ENCODE measurements at places on chromosomes 5 and 9. TPM values are rescaled to one million over a fixed set of nuclear protein-coding genes. Genes with fewer than 3 reads are reported as not detected.

DNA sequence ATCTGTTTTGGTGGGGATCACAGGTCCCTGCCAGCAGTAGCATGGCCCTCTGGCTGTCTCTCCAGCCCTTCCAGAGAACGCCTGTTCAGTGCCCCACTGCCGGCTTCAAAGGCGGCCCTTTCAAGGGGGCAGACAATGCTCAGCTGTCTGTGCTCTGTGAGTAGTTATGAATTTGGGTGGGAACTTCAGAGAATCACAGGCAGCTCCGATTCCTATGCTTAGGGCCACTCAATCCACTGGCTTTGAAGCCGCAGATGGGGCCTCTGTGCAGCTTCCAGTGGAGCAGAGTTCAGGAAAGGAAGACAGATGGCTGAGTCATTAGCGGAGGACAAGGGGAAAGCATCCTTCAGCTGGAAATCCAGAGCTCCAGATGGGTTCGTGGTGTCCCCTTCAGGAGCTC is 42.4 kb downstream of the NKX2-5 start:
- no peak overlapping the region for H3K4me3 ChIP-seq
- H3K27me3 ChIP-seq, result no peaks in the 10 kb centered on the region
- no peaks in the 10 kb centered on the region for H3K36me3 ChIP-seq
- no peaks in the 10 kb centered on the region for H3K4me1 ChIP-seq
- no peak overlapping the region for H3K27ac ChIP-seq

GRCh38 chr9:4421847-4422246 is 68.4 kb upstream of the SLC1A1 start:
- no peak overlapping the region for H3K27ac ChIP-seq
- peaks cover 2% of the 10 kb centered on the region for H3K27me3 ChIP-seq
- no peaks in the 10 kb centered on the region for H3K36me3 ChIP-seq
- DNase-seq, result no peak

DNA sequence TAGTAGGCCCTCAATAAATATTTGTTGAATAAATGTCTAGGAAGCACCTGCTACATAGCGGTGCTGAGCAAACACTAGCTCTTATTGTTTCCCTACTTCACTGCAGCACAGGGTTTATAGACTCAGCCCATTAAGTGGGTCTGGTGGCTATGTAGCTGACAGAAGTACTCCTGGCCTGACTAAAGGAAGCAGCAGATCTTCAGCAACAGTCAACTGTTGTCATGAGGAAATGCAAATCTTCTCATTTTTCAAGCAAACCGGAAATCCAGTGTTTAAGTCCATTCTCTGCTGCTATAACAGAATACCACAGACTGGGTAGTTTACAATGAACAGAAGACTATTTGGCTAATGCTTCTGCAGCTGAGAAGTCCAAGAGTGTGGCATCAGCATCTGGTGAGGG is 2.8 kb upstream of the TEX10 start:
- DNase-seq, result no peak
- H3K27me3 ChIP-seq, result no peaks in the 10 kb centered on the region
- H3K4me3 ChIP-seq, result no peak overlapping the region

- no peaks in the 10 kb centered on the region for H3K36me3 ChIP-seq
- no peak overlapping the region for H3K4me3 ChIP-seq
- no peaks in the 10 kb centered on the region for H3K4me1 ChIP-seq
- no peak for DNase-seq
- H3K27me3 ChIP-seq, result peaks cover 4% of the 10 kb centered on the region
These were observed 41.3 kb upstream of the FOXE1 start for GRCh38 chr9:97811533-97812246.

GRCh38 chr5:2750758-2751464 is 566 bp downstream of the IRX2 start:
- H3K4me1 ChIP-seq, result peaks cover 3% of the 10 kb centered on the region
- H3K4me3 ChIP-seq, result no peak overlapping the region
- no peaks in the 10 kb centered on the region for H3K36me3 ChIP-seq
- peaks cover 45% of the 10 kb centered on the region for H3K27me3 ChIP-seq

DNA sequence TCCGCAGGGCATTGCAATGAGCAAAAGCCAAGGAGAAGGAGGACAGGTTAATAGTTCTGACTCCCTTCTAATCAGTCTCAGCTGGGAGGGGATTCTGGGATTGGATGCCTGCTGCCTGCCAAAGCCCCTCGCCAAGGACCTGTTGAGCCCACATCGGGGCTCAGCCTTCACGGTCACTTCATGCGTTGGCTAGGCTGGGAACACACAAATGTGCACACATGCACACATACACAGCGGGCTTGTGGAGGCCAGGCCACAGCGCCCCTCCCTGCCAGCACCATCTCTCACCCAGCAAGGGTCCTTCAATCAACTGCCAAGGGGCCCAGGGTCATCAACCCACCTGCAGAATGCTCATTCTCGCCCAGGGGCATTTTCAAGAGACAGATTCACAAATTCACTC is 113.9 kb downstream of the C5orf15 start:
- no peak for DNase-seq
- H3K27me3 ChIP-seq, result no peaks in the 10 kb centered on the region
- no peaks in the 10 kb centered on the region for H3K4me1 ChIP-seq

- H3K4me3 ChIP-seq, result no peak overlapping the region
- no peaks in the 10 kb centered on the region for H3K36me3 ChIP-seq
- H3K27me3 ChIP-seq, result no peaks in the 10 kb centered on the region
These were observed 125.9 kb downstream of the APBA1 start for GRCh38 chr9:69546265-69546664.

The ZBED3 gene
- total RNA-seq, result 3.7 TPM

The C1QTNF3 gene
- 2.9 TPM for total RNA-seq

GRCh38 chr5:146179696-146180095 is 2.8 kb downstream of the LARS1 start:
- DNase-seq, result no peak
- H3K27me3 ChIP-seq, result no peaks in the 10 kb centered on the region
- peaks cover 32% of the 10 kb centered on the region for H3K4me1 ChIP-seq
- peaks cover 23% of the 10 kb centered on the region for H3K36me3 ChIP-seq

The GARIN3 gene
- total RNA-seq, result not detected

DNA sequence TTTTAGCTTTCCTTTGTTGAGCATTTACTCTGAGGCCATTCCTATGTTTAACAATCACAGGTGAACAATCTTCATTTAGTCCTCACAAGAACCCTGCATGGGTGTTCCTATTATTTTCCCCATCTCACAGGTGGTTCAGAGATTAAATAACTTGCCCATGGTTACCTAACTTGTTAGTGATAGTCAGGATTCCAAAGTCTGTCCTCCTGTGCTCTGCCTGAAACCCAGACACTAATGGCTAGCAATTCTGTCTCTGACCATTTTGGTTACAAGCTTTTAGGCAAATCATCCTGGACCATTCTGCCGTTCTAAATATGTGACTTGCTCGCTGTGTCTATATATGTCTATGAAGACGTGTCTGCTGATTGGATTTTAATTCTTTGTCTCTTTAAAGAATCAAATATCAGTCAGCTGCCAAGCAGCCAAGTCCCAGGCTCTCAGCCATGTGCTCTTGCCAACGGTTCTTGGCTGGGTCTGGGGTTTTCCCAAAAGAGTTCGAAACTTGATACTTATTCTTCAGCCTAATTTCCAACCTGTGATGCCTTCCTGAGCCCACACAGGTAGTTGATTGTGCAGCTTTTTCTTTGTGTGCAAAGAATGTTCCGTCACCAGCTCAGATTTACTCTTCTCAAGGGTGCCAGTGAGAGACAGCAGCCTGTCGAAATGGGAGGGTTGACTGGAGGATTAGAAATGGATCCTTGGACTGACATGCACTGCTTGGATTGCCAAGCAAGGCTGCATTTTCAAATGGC is 121.7 kb downstream of the NREP start:
- no peaks in the 10 kb centered on the region for H3K36me3 ChIP-seq
- no peaks in the 10 kb centered on the region for H3K27me3 ChIP-seq
- H3K4me1 ChIP-seq, result no peaks in the 10 kb centered on the region
- no peak overlapping the region for H3K27ac ChIP-seq

GRCh38 chr5:90446961-90447360 is 27.6 kb downstream of the MBLAC2 start:
- H3K27ac ChIP-seq, result no peak overlapping the region
- no peak overlapping the region for H3K4me3 ChIP-seq
- no peak for DNase-seq
- H3K4me1 ChIP-seq, result no peaks in the 10 kb centered on the region
- no peaks in the 10 kb centered on the region for H3K36me3 ChIP-seq
- H3K27me3 ChIP-seq, result no peaks in the 10 kb centered on the region

The ZFP2 gene
- 0.49 TPM for total RNA-seq

- no peak overlapping the region for H3K27ac ChIP-seq
- H3K4me1 ChIP-seq, result no peaks in the 10 kb centered on the region
- H3K27me3 ChIP-seq, result no peaks in the 10 kb centered on the region
- DNase-seq, result no peak
- no peaks in the 10 kb centered on the region for H3K36me3 ChIP-seq
- H3K4me3 ChIP-seq, result no peak overlapping the region
These were observed 191.4 kb downstream of the DCP2 start for GRCh38 chr5:113167985-113168384.

GRCh38 chr5:160159991-160160792 is 40.9 kb upstream of the PWWP2A start:
- no peak for DNase-seq
- H3K36me3 ChIP-seq, result no peaks in the 10 kb centered on the region
- H3K27ac ChIP-seq, result no peak overlapping the region

DNA sequence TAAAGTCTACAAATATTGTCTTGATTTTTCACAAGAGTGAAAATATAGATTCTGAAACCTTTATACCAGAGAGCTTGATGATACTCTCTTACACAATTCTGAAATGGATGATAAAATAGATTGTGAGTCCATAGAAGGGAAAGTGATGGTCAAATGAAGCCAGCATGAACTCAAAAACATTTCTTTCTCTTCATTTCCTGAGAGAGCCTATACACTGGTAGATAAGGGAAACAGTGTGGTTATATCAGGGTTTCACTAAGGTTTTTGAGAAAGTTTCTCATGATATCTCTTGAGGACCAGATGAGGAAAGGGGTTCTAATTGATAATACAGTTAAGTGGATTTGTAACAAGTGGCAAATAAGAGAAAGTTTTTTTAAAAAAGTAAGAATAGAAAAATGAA is 254.1 kb downstream of the PJA2 start:
- H3K27me3 ChIP-seq, result no peaks in the 10 kb centered on the region
- H3K4me1 ChIP-seq, result no peaks in the 10 kb centered on the region
- no peak for DNase-seq
- no peak overlapping the region for H3K4me3 ChIP-seq
- no peaks in the 10 kb centered on the region for H3K36me3 ChIP-seq
- H3K27ac ChIP-seq, result no peak overlapping the region

The MYO10 gene
- total RNA-seq, result not detected

DNA sequence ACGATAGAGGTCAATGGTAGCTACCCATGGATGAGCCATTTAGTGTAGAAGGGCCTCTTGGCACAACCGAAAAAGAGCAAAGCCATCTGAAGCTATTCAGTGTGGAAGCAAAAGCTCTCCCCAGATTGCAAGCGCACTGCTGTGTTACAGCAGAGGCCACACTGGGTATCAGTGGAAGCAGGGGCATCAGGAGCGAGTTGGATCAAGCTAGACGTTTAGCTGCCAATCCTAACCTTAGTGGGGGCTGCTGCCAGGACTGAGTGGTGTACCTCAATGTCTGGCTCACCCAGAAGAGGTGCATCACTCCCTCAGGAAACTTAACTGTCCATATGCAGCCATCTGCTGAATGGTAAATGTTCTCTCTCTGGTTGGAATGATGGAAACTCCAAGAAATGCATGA is 44.5 kb downstream of the RAPGEF1 start:
- H3K27ac ChIP-seq, result no peak overlapping the region
- H3K4me1 ChIP-seq, result peaks cover 71% of the 10 kb centered on the region
- H3K27me3 ChIP-seq, result no peaks in the 10 kb centered on the region
- no peaks in the 10 kb centered on the region for H3K36me3 ChIP-seq

Data from CD4-positive, alpha-beta T cell (primary cell).